Adipocyte (in vitro differentiated cells): ENCODE measurements at places on chromosomes 16 and 17.

DNA sequence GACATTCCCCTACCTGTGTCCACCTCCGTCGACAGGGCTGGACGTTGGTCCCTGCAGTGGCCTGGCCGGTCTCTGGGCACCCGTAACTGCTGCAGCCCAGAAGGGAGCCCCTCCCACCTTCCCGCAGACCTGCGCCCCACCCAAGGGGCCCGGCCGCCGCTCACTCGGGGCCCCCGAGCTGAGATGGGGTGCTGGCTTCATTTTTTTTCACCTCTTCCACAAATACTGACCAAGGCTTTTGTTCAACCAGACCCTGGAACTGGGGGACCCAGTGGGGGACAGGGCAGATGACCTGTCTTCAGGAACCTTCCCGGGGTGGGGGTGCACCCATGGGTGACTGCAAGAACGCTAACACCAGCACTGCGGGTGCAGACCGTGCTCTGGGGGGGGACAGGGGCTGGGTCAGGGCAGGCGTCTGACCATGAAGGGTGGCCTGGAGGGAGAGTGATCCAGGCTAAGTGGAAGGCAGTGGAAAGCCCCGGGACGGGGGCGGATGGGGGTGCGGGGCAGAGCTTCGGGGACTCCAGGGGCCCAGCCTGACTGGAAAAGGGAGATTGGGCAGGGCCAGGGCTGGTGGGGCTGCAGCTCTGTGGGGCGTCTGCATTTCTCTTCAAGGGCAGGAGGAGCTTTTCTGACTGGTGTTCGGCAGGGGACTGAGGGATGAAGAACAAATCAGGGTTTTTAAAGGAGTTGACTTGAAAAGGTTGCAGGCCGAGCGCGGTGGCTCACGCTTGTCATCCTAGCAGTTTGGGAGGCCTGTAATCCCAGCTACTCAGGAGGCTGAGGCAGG lies 42.3 kb downstream of the SLC7A5 start:
- DNase-seq, result no peak

GRCh38 chr17:29252101-29252791 lies 5.6 kb downstream of the CRYBA1 start:
- peak; percentile 58 for DNase-seq

DNA sequence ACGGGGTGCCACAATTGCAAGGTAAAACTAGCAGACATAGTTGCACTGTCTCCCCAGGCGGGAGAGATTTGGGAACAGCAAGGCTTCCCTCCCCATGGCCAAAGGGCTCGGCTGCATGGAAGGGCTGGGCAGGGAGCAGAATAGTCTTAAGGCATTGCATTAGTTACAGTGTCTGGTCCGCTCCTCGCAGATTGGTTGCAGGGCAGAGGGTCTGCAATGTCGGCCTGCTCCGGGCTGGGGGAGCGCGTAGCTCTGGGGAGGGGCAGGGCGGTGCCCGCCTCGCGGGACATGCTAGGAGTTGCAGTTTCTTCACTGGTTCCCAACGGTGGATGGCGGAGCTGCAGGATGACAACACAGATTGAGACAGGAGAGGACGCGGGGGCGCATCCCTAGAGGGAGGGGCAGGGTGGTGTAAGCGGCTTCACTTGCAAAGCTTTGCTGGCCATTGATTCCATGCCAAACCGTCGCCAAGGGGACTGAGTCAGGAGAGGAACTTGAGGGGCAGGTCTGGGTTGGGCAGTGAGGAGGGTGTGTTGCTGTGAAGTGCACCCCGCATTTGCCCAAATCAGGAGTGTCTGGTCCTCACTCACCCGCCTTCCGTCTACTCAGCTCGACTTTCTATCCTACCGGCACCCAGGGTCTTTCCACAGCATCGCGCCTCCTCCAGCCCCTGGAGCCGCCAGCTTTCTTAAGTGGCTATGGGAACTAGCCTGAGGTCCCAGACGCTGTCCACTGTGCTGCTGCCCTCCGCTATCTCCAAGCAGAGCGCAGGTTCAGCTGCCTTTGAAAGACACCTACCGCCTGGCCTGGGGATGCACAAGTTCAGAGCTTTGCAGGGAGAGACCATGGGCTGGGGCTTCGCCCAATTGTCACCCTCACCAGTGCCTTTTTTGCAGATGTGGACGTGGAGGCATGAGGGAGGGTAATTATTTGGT lies 1748.9 kb downstream of the TP53TG3F start:
- DNase-seq, result no peak

DNA sequence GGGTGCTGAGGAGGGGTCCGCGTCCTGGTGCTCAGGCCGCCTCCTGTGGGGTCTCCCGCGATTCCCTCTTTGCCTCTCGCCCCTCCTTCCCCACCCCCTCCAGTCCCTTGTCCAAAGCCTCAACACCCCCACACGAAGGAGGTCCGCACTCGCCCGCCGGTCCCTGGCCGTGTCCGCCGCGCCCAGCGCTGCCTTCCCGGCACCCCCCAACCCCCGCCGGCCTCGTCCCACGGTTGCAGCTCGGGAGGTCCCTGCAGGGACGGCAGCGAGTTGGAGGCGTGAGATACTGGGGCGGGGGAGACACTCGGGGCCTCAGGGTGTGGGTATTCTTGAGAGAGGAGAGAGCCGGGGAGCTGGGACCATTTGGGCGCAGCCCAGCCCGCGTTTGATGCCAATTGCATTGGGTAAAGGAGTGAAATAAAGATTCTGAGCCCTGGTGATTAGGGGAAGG lies 468 bp downstream of the FLYWCH2 start:
- DNase-seq, result peak; percentile 73

DNA sequence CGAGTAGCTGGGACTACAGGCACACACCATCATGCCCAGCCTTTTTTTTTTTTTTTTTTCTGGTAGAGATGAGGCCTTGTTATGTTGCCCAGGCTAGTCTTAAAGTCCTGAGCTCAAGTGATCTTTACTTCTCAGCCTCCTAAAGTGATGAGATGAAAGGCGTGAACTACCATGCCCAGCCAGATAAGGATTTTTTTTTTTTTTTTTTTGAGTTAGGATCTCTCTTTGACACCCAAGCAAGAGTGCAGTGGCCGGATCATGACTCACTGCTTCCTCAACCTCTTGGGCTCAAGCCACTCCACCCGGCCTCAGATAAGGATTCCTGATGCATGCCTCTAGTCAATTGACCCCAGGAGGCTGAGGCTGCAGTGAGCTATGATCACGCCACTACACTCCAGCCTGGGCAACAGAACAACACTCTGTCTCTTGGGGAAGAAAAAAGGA lies 11.2 kb upstream of the PLEKHG4 start:
- peak; percentile 84 for DNase-seq

GRCh38 chr16:59632276-59632855 lies 898.2 kb upstream of the GOT2 start:
- DNase-seq, result peak; percentile 23

DNA sequence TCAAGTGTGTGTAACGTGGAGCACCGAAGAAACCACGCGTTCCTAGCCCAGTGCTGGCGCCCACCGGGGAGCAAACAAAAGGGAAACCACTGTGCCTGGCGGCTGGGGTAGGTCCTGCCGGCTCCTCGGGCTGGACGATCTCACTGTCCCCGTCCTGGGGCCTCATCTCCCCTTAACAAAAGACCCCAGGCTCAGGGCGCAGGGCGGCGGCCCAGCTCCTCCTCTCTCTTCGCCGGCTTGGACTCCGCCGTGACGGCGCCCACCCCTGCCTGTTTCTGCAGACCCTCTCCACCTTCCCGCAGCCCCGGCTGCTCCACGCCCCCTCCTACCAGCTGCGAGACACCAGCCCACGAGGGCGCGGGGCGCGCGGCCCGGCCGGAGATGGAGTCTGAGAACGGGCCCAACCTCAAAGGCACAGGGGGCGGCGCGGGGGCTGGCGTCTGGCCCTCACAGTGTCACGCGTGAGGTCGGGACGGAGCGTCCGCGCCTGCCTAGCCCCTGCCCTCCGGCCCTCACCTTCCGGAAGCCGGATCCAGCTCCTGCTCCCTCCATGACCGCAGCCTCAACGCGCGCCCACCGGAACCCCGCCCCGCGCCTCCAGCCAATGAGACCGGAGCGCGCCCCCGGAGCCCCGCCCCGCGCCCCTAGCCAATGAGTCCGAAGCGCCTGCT lies at the start of gene CENPX:
TSS of gene CENPX (minus strand) at position 569 of the 671 bp plus-strand sequence. CDS start at position 552, 17 bp downstream.
- peak; percentile 17 for DNase-seq

GRCh38 chr16:49754495-49755312 lies 101.2 kb downstream of the ZNF423 start:
- DNase-seq, result peak; percentile 51

- no peak for DNase-seq
Measured at GRCh38 chr16:1208239-1208830, 16.7 kb downstream of the TPSG1 start.

DNA sequence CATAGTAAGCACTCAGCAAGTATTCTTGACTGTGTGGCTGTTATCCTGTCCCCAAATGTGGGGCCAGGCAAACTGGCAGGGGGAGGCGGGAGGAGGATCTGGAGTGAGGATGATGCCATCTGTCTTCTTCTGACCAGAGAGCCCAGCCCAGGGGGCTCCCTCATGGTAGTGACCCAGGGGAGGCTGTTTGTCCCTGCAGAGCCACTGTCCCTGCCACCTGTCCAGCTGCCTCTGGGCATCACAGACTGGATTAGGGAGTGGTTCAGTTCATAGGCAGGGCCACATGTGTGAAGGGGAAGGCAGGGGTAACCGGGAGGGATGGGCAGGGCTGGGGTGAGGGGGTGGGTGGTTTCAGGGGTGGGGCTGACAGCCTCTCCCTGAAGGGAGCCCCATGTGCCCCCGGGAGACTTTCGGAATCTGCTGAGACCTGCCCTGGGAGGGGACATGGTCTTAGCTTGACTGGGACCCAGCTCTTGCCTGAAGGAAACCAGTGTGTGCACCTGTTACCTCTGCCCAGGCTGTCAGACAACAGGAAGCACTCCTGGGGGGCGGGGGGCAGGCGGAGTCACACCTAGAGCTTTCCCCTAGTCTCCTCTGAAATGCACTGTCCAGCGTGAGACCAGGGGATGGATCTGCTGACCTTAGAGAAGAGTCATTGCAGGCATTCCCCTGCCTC lies 15.2 kb downstream of the ARHGAP23 start:
- no peak for DNase-seq

DNA sequence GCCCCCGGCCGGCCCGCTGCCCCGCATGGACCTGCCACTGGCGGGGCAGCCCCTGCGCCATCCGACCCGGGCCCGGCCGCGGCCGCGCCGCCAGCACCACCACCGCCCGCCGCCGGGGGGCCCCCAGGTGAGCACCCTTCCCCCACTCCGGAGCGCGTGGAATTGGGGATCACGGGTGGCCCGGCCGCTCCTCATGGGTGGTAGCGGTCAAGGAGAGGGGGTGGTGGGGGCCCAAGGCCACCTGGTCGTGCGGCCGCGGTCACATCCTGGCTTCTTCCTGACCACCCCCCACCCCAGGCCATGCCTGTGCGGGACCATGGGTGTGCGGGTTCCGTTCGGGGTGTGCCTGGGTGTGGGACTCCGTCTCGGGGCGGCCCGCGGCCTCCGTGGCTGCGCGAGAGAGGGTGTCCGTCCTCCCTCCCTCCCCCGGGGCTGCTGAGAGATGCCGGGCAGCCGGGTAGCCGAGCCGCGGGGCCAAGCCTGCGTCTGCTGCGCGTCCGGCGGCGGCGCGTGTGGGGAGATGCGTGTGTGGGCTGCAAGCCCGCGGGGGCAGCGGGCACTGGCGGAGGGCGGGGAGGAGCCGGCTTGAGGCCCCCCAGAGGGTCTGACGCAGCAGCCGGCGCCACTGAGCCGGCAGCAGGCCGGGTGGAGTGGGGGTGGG lies 6.8 kb downstream of the ACD start:
- peak; percentile 50 for DNase-seq

DNA sequence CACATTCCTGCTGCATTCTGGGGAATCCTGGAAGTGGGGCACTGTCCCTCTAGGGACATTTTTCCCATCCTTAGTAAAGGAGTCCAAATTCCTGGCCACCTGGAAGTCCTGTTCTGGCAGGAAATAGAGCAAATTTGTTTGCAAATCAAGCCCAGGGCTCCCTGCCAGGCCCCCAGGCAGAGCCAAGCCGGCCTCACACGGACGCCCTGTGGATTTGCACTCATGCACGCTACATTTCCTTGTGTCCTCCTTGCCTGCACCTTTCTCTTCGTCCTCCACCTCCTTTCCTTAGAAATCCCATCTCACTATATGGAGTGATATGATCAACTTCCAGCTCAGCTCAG lies 7.0 kb upstream of the CALB2 start:
- no peak for DNase-seq

DNA sequence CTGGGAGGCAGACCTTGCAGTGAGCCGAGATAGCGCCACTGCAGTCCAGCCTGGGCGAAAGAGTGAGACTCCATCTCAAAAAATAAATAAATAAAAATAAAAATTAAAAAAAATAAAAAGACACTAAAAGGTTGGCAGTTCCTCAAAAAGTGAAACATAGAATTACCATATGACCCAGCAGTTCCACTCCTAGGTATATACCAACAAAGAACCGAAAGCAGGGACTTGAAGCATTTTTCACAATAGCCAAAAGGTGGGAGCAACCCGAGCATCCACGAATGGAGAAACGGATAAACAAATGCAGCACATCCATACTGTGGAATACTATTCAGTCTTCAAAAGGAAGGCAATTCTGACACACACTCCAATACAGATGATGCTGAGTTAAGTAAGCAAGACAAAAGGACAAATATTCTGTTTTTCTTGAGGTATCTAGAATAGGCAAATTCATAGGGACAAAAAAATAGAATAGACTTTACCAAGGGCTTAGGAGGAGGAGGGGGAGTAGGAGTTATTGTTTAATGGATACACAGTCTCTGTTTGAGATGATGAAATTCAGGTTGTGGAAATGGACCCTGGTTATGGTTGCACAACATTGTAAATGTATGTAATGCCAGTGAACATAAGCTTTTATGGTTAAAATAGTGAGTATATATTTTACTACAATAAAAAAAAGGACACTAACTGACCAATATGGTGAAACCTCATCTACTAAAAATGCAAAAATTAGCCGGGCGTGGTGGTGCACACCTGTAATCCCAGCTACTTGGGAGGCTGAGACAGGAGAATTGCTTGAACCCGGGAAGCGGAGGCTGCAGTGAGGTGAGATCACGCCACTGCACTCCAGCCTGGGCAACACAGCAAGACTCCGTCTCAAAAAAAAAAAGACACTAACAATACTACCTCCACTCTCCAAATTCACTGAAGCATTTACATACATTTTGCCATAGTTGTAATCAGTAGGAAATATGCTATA lies 27.0 kb upstream of the SLC35B1 start:
- DNase-seq, result no peak

- DNase-seq, result no peak
Measured at GRCh38 chr16:57473176-57473840, 10.8 kb downstream of the POLR2C start.

GRCh38 chr16:86625029-86625428 lies 46.7 kb downstream of the FOXL1 start:
- no peak for DNase-seq

- no peak for DNase-seq
Measured at GRCh38 chr16:28250999-28251398, 39.2 kb upstream of the XPO6 start.

- DNase-seq, result no peak
Measured at GRCh38 chr16:78490847-78491246, 391.4 kb downstream of the WWOX start.
